ENCODE measurements at places on chromosomes 2 and 18.

GRCh38 chr18:54261894-54262293 lies 7.4 kb upstream of the POLI start:
- no peak for DNase-seq

DNA sequence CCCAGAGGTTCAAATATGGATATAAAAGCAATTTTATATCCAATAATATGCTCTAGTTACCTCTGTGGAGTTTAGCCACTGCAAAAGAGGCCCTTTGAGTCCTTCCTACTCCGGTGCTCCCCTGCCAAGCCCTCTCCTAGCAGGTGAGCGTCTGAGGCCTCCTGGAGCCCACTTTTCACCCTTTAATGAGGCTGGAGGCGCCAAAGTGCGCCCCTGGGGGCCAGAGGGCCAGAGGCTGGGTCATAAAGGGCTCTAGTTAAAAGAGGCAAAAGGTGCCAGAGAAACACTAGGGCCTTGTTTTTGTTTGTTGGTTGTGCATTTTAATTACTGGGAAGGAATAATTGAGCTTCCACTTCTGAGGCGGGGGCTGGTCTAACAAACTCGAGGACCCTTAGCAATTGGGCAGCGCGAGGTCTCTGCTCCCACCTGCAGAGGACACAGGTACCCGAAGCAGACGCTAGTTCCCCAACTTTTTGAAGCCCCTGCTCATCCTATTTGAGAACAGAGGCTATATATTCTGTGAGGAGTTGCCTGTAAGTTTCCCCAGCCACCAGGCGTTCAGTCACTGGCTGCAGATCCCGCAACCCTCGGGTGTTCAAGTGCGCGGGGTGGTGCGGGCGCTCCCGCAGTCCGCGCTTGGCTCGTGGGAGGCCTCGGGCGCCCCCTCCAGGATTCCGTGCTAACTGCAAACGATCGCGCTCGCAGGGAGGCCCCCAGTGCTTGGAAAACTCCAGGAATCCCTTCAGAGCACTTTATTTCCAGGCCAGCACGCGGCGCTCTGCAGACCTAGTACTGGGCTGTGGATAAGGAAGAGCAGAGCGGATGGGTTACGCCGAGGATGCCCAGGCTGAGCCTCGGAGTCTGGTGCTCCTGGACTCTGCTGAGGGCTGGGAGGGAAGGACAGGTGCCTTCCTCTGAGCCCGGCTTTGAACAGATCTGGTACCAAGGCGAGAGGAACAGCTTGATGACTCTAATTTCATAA lies 14.1 kb downstream of the MSGN1 start:
- peak; percentile 11 for DNase-seq

DNA sequence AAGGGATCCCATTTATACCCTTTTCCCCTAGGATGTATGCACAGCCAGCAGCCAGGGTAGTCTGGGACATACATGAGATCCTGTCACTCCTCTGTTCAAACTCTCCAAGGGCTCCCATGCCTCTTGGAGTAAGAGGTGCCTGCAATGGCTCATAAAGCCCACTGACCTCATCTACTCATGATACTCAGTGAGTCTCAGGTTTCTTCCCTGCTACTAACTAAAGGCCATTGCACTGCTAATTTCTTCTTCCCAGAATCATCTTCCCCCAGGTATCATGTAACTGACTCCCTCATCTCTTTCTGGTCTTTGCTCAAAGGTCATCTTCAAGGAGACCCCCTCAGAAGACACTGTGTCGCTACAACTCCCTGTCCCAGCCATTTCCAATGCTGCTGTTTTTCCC lies 68.2 kb downstream of the CCBE1 start:
- DNase-seq = no peak

DNA sequence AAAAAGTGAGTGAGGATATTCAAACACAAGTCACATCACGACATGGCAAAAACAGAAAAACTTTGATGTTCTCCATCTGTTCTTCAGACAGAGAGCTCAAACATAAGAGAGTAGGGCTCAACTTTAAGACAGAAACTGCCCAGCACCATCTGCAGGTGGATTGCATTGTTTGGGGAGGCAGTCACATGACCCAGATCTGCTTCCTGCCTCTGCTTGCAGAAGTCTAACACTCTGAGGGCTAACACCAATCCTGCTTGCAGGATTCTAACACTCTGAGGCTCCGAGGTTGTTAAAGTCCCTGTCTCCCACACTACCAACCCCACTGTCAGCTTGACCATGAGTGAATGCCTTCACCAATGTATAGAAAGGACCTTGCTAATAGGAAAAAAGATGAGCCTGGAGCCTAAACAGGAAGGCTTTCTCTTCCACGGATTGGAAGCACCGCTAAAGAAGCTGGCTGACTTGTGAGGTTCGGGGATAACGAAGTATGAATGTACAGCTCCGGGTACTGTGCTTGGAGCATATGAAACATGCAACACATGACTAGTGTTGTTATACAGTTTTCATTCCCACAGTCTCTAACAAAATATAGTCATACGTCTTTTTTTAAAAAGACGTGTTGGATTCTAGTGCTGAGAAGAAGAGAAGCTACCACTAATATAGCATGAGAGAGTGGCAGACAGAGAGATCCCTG lies 176.6 kb upstream of the CREB1 start:
- DNase-seq = peak; percentile 2

DNA sequence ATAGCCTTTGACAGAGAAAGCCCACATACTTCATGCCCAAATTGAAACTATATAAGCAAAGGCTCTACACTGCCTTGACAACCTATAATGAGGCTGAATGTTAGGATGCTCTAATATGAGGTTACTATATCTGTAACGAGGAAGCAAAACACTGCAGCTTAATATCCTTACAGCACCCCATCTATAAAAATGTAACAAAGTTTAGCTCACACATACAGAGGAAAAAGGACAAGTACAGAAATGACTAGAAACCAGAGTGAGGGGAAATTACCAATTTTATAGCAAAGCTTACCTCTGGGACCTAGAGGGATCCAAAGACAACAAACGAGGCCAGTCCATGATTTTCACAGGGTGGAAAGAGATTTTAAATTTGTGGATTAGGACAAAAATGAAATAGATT lies 138.5 kb downstream of the COL4A4 start:
- no peak for DNase-seq

- DNase-seq = peak; percentile 60
Measured at GRCh38 chr2:112541315-112542122, 746 bp upstream of the POLR1B start.

DNA sequence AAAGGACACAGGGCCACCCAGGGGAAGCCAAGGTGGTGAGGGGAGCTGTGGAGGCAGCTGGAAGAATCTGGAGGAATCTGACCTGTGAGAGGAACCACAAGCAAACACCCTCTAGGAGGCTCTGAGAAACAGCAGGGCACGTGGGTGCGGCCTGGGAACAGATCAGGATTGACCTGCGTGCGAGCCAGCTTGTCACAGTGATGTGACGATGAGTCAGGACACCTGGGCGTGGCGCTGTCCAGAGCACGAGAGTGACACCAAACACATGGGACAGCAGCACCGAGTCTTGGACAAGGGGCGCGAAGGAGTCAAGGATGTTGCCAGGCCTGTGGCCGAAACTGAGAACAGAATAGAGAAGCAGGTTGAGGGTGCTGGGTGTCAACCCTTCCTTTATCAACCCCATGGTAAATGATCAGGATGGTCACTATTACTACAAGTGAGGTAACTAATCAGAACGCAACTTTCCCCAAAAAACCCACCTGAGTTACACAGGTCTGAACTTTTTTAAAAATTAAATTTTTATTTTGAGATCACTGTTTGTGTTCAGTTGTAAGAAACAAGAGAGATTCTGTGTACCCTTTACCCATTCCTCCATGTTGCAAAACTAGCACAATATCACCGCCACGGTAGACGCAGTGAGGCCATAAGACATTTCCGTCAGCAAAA lies 637 bp upstream of the SFT2D3 start:
- no peak for DNase-seq

GRCh38 chr2:97675430-97676113 lies 6.1 kb downstream of the C2orf92 start:
- no peak for DNase-seq

GRCh38 chr2:1010415-1010930 lies 59.8 kb downstream of the SNTG2 start:
- no peak for DNase-seq

- no peak for DNase-seq
Measured at GRCh38 chr2:234252772-234253171, 202.3 kb downstream of the SPP2 start.

- no peak for DNase-seq
Measured at GRCh38 chr2:158142165-158142564, 40.5 kb downstream of the UPP2 start.

- no peak for DNase-seq
Measured at GRCh38 chr2:231132129-231132528, 7.3 kb upstream of the HTR2B start.

DNA sequence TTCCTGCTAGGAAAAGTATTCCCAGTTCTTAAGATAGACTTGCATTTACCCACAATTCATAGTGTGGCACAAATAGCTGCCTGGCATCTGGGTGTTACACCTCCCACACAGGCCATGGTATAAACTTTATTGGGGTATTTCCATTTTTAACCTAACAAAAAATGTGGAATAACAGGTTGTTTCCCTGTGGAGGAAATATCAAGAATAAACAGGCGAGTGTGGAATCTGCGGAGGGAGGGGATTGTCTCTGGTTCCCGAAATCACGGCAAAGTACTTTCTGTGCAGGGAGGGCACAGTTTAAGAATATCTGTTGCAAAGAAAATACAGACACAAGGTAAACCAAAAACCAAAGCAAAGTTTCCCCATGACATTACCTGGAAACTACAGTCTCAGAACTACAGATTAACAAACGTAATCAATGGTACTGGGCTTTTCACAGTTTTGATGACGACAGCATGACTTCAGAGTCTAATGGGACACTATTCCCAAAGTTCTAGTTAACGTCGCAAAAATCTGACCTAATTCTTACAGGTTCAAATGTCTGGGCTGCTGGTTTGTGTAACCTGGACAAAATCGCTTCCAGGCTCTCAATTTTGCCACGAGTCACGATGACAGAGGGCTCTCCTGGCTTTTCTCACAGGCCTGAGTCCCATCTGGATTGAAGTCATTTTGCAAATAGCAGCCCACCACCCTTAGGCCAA lies 1.4 kb downstream of the STARD7 start:
- DNase-seq = no peak

DNA sequence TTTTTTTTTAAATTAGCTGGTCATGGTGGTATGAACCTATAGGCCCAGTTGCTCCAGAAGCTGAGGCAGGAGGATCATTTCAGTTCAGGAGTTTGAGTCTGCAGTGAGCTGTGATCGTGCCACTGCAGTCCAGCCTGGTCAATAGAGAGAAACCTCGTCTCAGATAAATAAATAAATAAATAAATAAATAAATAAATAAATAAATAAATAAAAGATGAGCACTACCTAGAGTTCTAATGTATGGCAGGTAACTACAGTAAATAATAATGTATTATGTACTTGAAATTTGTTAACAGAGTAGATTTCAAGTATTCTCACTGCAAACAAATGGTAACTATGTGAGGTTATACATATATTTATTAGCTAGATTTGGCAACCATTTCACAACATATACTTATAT lies 697.9 kb upstream of the ID2 start:
- no peak for DNase-seq

- DNase-seq = no peak
Measured at GRCh38 chr18:58612315-58613055, 16.4 kb downstream of the ALPK2 start.

DNA sequence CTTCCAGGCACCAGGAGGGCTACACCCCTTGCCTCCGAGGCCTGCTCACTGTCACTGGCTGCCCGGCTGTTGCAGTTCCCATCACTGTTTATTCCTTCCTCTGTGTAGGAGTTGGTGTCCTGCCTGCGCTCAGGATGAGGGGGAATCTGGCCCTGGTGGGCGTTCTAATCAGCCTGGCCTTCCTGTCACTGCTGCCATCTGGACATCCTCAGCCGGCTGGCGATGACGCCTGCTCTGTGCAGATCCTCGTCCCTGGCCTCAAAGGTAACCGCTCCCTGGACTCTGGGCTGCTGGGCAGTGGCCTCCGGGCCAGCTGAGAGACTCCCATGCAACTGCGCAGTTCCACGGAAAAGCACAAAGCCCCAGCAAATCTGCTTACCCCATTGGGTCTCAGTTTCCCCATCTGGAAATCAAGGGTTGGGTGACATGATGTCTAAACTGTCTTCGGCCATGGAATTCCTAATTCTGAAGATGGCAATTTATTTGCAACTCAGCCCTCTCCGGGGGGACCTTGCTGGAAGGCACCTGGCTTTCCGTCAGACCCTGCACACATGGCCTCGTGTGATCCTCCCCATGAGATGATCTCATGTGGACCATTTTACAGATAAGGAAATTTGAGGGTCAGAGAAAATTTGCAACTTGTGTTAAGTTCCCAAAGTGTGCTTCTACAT lies 9.4 kb downstream of the COLEC11 start:
- no peak for DNase-seq

DNA sequence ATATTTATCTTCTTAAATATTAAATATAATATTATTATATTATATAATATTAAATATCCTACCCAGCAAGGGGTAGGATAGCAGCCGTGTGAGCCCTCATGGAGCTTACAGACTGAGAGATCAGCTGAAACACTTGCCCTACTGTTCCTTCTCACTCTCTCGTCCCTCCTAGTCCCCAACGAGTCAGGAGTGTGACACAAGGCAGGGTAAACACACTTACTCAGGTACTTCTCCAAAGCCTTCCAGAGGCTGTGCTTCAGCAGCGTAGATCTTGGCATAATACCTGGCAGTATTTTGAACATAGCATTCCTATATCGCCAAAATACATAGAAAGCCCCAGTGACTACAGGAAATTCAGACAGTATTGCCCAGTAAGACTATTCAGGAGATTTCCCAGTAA lies 114.1 kb downstream of the ALPK2 start:
- no peak for DNase-seq

DNA sequence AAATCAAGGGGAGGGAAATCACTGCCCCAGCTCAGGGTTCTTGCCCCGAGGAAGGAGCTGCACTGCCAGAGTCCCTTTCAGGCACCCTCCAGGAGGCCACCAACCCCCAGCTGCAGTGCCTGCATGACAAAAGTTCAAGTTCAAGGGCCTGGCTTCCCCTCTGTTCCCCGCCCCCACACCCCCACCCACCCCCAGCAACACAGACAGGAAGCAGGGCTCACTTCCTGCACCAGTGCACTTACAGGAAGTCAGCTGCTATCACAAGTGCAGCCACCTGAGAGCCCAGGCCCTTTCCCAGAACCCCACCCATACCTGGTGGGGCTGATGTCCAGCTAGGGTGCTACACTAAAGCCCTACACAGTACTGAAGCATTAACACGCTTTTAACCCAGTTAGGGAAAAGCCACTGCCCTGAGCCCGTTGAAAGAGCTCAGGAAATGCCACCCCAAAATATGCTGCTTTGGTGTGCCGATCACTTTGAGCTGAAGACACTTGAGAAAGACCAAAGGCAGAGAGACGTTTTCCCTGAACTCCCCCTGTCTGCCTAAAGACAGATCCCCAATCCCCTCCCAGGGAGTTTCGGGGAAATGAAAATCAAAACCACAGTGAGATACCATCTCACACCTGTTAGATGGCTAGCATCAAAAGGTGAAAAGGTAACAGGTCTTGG lies 109.9 kb upstream of the CAB39 start:
- peak; percentile 29 for DNase-seq

- DNase-seq = no peak
Measured at GRCh38 chr2:17995593-17995992, 117.1 kb downstream of the KCNS3 start.

- peak; percentile 30 for DNase-seq
Measured at GRCh38 chr2:24972315-24972961, 683 bp upstream of the DNAJC27 start.
